ENCODE measurements at places on chromosomes 5 and 9.
A peak's percentile ranks its signal among the peaks of the same experiment; 100 is the strongest.

GRCh38 chr9:99031319-99031718 is 73.6 kb upstream of the TGFBR1 start:
- no peaks in the 10 kb centered on the region for H3K4me1 ChIP-seq
- no peak overlapping the region for H3K27ac ChIP-seq
- no peaks in the 10 kb centered on the region for H3K27me3 ChIP-seq
- DNase-seq = no peak
- no peaks in the 10 kb centered on the region for H3K36me3 ChIP-seq

GRCh38 chr5:654071-654778 is 38.9 kb downstream of the TPPP start:
- H3K36me3 ChIP-seq = peaks cover 32% of the 10 kb centered on the region
- no peak overlapping the region for H3K27ac ChIP-seq
- H3K4me1 ChIP-seq = no peaks in the 10 kb centered on the region
- no peak for DNase-seq

GRCh38 chr5:81334304-81335061 is 33.1 kb downstream of the ZCCHC9 start:
- no peaks in the 10 kb centered on the region for H3K27me3 ChIP-seq
- H3K4me1 ChIP-seq = no peaks in the 10 kb centered on the region
- no peak for DNase-seq
- no peaks in the 10 kb centered on the region for H3K36me3 ChIP-seq

GRCh38 chr9:20065046-20065445 is 276.2 kb upstream of the SLC24A2 start:
- no peaks in the 10 kb centered on the region for H3K36me3 ChIP-seq
- H3K27ac ChIP-seq = no peak overlapping the region
- H3K27me3 ChIP-seq = no peaks in the 10 kb centered on the region
- no peak overlapping the region for H3K4me3 ChIP-seq
- no peak for DNase-seq
- H3K4me1 ChIP-seq = no peaks in the 10 kb centered on the region

DNA sequence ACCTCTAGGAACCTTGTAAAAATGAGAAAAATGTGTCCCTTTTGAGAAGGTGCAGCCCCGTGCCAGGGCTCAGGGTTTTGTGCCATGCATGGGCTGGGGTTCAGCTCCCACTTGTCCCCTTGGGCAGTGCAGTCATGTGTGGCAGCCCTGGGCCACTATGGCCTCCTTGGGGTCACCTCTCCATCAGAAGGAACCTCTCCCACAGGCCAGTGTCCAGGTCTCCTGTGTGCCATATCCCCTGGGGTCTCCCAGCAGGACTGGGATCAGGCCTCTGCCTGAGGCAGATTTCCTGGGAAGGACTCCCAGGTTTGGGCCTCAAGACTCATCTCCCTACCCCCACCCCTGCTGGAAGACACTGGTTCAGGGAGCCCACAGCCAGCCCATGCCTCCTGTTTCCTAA is 189.1 kb downstream of the PAX5 start:
- no peak for DNase-seq
- H3K27me3 ChIP-seq = no peaks in the 10 kb centered on the region
- peaks cover 13% of the 10 kb centered on the region for H3K4me1 ChIP-seq
- no peaks in the 10 kb centered on the region for H3K36me3 ChIP-seq
- no peak overlapping the region for H3K4me3 ChIP-seq

GRCh38 chr9:78502566-78502965 is 205.6 kb downstream of the PSAT1 start:
- no peak overlapping the region for H3K4me3 ChIP-seq
- no peaks in the 10 kb centered on the region for H3K4me1 ChIP-seq
- H3K36me3 ChIP-seq = no peaks in the 10 kb centered on the region
- H3K27ac ChIP-seq = no peak overlapping the region

GRCh38 chr5:160458806-160459800 is 37.4 kb downstream of the PTTG1 start:
- no peak for DNase-seq
- H3K36me3 ChIP-seq = no peaks in the 10 kb centered on the region
- peak overlapping the region; percentile 61 for H3K27ac ChIP-seq
- H3K4me1 ChIP-seq = no peaks in the 10 kb centered on the region
- H3K27me3 ChIP-seq = no peaks in the 10 kb centered on the region

GRCh38 chr9:110248361-110248760 is 7.9 kb downstream of the TXN start:
- no peak for DNase-seq
- no peaks in the 10 kb centered on the region for H3K27me3 ChIP-seq
- H3K4me3 ChIP-seq = no peak overlapping the region
- H3K4me1 ChIP-seq = no peaks in the 10 kb centered on the region

GRCh38 chr5:139806726-139807646 is 11.4 kb downstream of the PSD2 start:
- peak overlapping the region; percentile 68 for H3K27ac ChIP-seq
- peaks cover 42% of the 10 kb centered on the region for H3K36me3 ChIP-seq
- H3K4me1 ChIP-seq = peaks cover 67% of the 10 kb centered on the region
- H3K4me3 ChIP-seq = no peak overlapping the region

GRCh38 chr9:72506615-72507014 is 14.8 kb upstream of the TMC1 start:
- no peak overlapping the region for H3K4me3 ChIP-seq
- DNase-seq = no peak
- H3K27ac ChIP-seq = no peak overlapping the region
- no peaks in the 10 kb centered on the region for H3K36me3 ChIP-seq
- H3K4me1 ChIP-seq = no peaks in the 10 kb centered on the region

- H3K27me3 ChIP-seq = no peaks in the 10 kb centered on the region
- peaks cover 22% of the 10 kb centered on the region for H3K4me1 ChIP-seq
- H3K36me3 ChIP-seq = peaks cover 57% of the 10 kb centered on the region
- no peak overlapping the region for H3K4me3 ChIP-seq
- peak; percentile 47 for DNase-seq
These were observed 29.0 kb downstream of the HK3 start for GRCh38 chr5:176870110-176870591.

DNA sequence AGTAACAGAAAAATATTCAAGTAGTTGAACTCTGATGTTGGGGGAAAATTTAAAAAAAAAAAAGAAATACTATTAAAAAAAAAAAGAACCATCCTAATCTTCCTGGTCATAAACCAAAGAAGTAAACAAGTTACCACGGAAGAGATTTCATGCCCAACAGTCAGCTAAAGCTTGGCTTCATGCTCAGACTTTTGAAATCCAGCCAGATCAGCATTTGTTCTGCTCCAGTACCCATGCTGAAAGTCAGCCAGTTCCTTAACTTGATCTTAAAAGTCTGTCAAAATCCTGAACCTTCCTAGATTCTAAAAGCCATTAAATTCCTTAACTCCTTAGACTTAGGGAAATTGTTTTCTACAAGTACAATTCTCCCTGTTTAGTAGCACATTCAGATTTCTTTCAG is 908.7 kb upstream of the CDH9 start:
- H3K27ac ChIP-seq = no peak overlapping the region
- H3K36me3 ChIP-seq = no peaks in the 10 kb centered on the region
- no peaks in the 10 kb centered on the region for H3K27me3 ChIP-seq
- H3K4me3 ChIP-seq = no peak overlapping the region
- H3K4me1 ChIP-seq = no peaks in the 10 kb centered on the region

DNA sequence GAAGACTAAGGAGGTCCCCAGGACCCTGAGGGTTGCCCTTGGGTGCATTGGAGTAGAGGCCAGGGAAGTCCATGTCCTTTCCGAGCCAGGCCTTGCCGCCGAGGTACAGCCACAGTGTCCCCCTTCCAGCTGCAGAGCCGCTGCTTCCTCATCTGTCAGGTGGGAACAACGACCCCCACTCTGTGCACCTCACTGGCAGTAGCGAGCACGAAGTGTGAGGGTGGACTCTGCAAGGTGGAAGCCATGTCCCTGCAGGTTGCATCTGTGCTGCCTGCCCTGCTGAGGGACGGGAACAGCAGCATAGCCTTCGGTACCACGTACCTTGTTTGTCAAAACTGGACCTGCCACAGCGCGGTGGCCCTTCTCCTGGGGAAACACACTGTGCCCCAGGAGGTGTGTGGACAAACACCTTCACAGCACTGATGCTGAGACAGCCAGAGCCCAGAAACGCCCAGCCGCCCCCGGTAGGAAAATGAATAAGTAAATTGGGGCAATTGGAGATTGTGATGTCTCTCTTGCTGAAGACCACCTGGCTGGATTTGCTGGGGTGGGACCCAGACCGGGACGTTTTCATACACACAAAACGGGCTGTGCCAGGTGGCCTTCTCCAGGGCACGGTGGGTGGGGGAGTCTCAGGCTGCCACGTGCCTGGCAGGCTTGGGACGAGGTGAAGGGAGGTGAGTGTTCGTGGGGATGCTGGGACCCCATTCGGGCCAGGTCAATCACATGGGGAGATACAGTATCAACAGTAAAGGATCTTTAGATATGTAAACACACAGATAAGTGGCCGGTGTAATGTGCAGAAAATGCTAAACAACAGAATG is 157.3 kb downstream of the RXRA start:
- H3K4me1 ChIP-seq = peaks cover 21% of the 10 kb centered on the region
- H3K36me3 ChIP-seq = no peaks in the 10 kb centered on the region
- H3K27me3 ChIP-seq = no peaks in the 10 kb centered on the region
- no peak overlapping the region for H3K27ac ChIP-seq
- no peak overlapping the region for H3K4me3 ChIP-seq

GRCh38 chr5:65482736-65483545 is 1.2 kb upstream of the ADAMTS6 start:
- peaks cover 6% of the 10 kb centered on the region for H3K4me1 ChIP-seq
- peak overlapping the region; percentile 96 for H3K27ac ChIP-seq
- H3K4me3 ChIP-seq = peak overlapping the region; percentile 64
- H3K36me3 ChIP-seq = no peaks in the 10 kb centered on the region

DNA sequence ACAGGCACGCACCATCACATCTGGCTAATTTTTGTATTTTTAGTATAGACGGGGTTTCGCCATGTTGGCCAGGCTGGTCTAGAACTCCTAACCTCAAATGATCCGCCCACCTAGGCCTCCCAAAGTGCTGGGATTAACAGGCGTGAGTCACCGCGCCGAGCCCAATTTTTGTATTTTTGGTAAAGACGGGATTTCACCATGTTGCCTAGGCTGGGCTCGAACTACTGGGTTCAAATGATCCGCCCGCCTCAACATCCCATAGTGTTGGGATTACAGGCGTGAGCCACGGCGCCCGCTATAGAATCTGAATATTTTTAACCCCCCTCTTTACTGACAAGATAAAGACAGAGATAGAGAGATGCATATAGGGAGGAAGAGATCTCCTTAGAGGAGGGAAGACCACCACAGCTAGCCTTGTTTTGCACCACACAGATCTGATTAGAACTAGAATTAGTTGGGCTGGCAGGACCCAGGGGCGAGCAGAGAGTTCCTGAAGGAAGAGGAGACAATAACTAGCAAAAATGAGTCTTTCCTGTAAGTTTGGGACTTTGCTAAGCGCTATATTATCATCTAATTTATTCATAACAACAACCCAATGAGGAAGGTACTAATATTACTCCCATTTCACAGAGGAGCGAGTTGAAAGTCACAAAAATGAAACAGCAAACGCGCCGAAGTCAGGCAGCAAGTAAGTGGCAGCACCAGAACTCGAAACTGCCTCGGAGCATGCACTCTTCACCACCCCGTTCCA is 1.5 kb upstream of the ANKHD1 start:
- peak overlapping the region; percentile 97 for H3K4me3 ChIP-seq
- no peaks in the 10 kb centered on the region for H3K27me3 ChIP-seq
- DNase-seq = no peak
- peaks cover 28% of the 10 kb centered on the region for H3K4me1 ChIP-seq
- no peaks in the 10 kb centered on the region for H3K36me3 ChIP-seq

DNA sequence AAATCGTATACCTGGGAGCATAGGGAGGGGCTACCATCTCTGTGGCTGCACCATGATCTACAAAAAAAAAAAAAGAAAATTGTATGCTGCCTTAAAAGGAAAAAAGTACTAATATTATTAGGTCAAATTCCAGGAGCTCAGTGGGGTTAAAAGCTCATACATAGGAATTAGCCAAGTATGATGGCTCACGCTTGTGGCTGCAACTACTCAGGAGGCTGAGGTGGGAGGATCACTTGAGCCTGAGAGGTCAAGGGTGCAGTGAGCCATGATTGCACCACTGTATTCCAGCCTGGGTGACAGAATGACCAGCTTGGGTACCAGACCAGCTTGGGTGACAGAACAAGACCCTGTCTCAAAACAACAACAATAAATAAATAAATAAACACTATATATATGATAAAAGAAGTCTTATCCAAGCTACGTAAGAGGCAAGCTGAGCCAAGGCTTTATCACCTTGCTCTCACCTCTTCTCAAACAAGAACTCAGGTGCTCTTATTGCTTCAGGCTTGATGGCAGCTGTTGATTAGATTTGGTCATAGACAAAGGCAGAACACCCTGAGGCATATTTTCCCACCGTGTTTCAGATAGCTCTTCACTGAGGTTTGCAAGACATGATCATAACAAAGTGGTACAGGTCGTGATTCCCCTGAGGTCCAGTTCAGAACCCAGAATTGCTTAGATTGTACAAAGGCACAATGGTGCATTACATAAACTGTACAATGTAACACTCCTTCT is 3.3 kb upstream of the FBXW11 start:
- H3K4me1 ChIP-seq = peaks cover 11% of the 10 kb centered on the region
- no peak overlapping the region for H3K27ac ChIP-seq
- DNase-seq = no peak
- H3K27me3 ChIP-seq = no peaks in the 10 kb centered on the region

GRCh38 chr5:148858547-148858946 is 32.1 kb downstream of the ADRB2 start:
- H3K27ac ChIP-seq = no peak overlapping the region
- no peak overlapping the region for H3K4me3 ChIP-seq
- no peaks in the 10 kb centered on the region for H3K36me3 ChIP-seq
- no peaks in the 10 kb centered on the region for H3K27me3 ChIP-seq
- no peaks in the 10 kb centered on the region for H3K4me1 ChIP-seq

DNA sequence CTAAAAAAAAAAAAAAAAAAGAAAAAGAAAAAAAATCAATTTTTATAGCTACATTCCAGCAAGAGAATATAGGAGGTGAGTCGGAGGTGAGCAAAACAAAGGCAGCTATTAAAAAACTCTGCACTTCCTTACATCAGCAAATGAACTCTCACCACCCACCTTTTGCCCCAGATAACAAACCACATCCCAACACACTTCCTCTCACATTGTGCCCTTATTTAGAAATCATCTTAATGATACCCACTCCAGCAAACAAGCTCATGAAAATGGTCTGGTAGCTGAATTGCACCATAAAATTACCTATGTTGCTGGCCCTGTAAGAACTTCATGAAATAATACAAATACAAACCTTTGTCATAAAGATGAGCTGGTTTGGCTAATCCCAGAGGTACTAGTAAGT is 82.9 kb downstream of the CEMIP2 start:
- H3K4me3 ChIP-seq = no peak overlapping the region
- H3K27ac ChIP-seq = no peak overlapping the region
- no peaks in the 10 kb centered on the region for H3K27me3 ChIP-seq
- no peaks in the 10 kb centered on the region for H3K36me3 ChIP-seq

DNA sequence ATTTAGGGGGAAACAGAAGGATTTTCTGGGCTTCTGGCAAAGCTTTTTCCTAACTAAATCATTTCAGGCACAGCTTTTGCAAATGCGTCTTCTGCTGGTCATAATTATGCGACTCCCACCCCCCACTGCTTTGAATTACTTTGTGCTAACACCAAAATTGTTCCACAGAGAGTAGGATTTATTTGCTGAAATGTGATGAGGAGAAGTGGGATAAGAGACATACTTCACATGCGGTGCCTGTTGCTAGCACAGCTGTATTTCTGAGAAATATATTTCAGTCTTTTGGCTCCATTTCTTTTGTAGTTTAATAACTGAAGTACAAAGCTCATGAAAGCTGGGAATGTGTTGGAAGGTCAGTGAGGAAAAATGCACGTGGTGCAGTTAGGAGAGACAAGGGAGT is 83.2 kb upstream of the TAS2R1 start:
- H3K27ac ChIP-seq = no peak overlapping the region
- no peaks in the 10 kb centered on the region for H3K27me3 ChIP-seq
- no peak for DNase-seq

Measured in spinal cord (tissue), 10 donors.